NCI-H1092 (cell line): ENCODE measurements at places on chromosomes 5 and 9.

- peak; percentile 59 for DNase-seq
Observed at GRCh38 chr5:143085319-143085917, 315.2 kb downstream of the ARHGAP26 start.

GRCh38 chr5:96714450-96714849, 52.3 kb downstream of the CAST start:
- no peak for DNase-seq

DNA sequence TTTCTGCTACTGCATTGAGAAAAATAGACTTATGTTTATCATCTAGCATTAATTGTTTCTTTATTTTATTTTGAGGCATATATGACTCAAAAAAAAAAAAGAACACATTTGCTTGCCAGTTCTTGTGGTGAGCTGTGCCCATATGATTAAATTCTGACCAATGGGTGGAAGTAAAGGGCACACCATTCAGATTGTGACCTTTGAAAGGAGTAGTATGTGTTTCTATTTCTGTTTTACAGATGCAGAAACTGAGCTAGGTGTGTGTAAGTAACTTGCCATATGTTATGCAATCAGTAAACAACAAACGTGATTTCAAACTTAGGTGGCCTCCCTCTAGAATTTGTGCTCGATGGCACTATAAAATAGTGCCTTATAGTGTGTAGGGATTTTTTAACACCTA, 368.1 kb upstream of the EDIL3 start:
- no peak for DNase-seq

- DNase-seq = no peak
Observed at GRCh38 chr9:6897898-6898302, 140.1 kb downstream of the KDM4C start.

DNA sequence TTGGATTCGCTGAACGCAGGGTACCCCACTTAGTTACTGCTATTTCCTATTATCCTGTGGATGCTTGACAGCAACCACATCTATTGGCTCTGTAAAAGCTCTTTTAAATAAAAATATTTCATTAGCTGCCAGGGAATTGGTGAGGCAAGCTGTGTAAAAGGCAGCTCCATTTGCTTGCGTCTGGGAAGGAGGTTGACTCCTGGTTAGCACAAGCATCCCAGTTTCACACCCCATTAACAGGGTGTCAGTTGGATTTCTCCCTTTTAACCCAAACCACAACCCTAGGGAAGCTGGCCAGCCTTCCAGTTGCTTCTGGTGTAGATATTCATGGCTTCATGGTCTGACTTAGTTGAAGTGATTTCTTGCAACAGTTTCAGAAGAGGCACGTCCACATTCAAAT, 151.0 kb downstream of the GPBP1 start:
- no peak for DNase-seq

GRCh38 chr5:91038180-91038808, 344.8 kb downstream of the ARRDC3 start:
- DNase-seq = no peak

- no peak for DNase-seq
Observed at GRCh38 chr5:76863001-76863400, 13.2 kb downstream of the S100Z start.

GRCh38 chr5:32621256-32621655, 35.9 kb downstream of the SUB1 start:
- DNase-seq = no peak

GRCh38 chr5:143499480-143500114, 96.1 kb upstream of the NR3C1 start:
- DNase-seq = no peak

GRCh38 chr9:86043586-86043985, 55.8 kb downstream of the GOLM1 start:
- no peak for DNase-seq

DNA sequence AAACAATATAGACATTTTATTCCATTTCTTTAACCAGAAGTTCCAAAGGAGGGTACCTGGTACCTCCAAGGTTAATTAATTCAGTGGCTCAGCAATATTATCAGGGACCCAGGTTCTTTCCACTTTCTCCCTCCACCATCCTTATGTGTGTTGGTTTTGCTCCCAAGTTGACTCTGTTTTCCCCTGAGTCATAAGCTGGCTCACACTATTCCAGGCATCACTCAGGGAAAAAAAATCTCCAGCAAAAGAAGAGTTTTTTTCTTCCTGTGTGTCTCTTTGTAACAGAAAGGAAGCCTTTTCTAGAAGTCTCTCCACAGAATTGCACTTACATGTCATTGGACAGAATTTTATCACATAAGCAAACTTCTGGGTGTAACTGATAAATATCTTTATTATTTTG, 31.2 kb upstream of the GALNT10 start:
- DNase-seq = no peak

DNA sequence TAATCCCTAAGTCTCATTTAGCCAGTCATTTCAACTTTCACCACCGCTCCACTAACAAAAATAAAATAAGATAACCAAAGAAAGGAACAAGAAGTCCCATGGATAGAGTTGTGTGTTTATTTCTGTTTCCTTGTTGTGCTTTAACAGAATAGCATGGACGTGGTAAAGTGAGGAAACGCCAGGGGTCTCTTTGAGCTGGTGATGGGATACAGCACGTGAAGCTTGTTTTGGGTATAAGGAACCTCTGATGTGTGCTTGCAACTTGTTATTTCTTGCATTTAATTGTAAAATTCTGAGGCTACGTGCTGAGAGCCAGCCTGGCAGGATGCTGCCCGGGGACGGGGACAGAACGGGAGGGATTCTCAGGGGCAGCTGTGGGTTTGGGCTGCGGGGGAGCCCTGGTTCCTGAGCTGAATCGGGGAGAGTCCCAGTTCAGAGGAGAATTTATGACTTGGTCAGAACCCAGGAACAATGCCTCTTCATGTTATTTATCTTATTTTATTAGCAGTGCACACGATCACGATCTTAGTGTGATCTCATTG, 63.4 kb downstream of the ANKRD33B start:
- no peak for DNase-seq

DNA sequence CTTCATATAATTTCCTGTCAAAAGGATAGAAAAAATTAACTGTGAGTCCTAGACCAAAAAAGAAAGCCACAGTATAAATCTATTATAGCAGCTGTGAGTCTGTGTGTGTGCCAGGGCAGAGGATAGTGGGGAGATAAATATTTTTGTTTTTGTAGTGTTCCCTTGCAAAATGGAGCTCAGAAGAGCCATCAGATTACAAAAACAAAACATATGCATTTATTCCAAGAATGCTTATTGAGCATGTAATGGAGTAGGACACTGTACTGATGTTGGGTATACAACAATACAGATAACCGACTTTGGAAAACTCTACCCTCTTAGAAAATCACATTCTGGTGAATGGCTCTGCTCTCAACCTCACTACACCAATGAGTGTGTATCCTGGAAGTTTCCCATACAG, 111.0 kb downstream of the DMAC1 start:
- no peak for DNase-seq

GRCh38 chr9:83449983-83450382, 88.2 kb downstream of the FRMD3 start:
- peak; percentile 41 for DNase-seq

DNA sequence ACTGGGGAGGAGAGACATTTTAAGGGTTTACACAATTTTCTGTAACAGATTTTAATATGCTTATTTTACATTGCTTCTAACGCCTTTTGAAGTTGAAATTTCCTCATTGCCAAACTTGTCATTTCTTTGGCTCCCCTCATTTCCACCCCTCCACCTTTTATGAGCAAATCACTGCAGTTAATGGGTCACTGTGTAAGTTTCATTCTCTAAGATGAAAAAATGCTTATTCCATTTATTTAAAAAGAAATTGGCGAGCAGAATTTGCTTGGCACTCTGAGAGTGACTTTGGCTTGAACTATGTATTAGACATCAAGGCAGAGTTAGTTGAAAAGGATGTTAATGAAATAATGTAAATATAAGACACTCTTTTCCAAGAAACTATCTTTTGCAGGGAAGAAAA, 66.6 kb downstream of the ITGA1 start:
- DNase-seq = no peak

GRCh38 chr5:90142541-90142940, 267.0 kb downstream of the CETN3 start:
- no peak for DNase-seq

- DNase-seq = no peak
Observed at GRCh38 chr5:174272671-174273070, 227.2 kb downstream of the NSG2 start.

DNA sequence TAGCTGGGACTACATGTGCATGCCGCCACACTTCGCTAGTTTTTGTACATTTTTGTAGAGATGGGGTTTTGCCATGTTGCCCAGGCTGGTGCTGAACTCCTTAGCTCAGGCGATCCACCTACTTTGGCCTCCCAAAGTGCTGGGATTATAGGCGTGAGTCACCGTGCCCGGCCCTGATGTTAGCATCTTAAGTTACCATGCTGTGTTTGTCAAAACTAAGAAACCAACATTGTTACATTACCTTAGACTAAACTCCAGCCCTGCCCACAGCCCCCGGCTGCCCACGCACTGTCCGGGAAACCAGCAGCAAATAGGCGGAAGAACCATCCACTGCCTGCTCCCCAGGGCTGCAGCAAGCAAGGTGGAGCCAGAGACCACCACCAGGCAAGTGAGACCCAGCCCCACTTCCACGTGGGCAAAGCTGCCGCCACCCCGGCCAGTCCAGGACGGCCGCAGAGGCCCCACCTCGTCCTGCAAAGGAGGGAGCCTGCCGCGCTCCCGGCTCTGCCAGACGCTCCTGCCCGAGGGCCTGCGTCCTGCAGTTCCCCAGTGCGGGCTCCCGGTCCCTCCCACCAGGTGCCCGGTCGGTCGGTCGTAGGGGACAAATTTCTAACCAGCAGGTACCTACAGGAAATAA, 35.7 kb upstream of the TXN start:
- DNase-seq = no peak

DNA sequence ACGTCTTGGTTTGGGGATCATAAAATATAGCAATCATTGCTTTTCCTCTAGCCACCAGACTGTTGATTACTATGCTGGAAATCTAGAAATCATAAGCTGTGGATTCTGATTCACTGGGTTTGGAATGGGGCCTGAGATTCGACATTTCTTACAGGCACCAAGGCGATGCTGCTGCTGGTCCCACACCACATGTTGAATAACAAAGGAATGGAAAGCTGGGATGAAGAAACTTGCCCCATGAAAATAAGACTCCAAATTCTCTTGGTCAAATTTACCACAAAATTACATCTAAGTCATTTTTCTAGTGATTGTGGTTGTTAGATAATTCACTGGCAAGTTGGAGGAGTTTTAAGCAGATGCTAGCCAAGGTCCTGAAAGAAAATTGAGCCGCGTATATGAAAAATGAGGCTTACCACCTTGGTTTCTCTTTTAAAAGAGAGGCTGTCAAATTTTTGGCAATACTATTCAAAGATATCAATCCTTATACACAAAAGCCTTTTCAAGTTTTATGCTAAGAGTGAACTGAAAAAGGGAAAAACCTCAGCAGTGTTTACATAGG, 23.0 kb upstream of the MEIKIN start:
- no peak for DNase-seq

GRCh38 chr5:89083791-89084190, 200.8 kb upstream of the MEF2C start:
- no peak for DNase-seq

GRCh38 chr9:12701126-12701525, 7.9 kb downstream of the TYRP1 start:
- no peak for DNase-seq

DNA sequence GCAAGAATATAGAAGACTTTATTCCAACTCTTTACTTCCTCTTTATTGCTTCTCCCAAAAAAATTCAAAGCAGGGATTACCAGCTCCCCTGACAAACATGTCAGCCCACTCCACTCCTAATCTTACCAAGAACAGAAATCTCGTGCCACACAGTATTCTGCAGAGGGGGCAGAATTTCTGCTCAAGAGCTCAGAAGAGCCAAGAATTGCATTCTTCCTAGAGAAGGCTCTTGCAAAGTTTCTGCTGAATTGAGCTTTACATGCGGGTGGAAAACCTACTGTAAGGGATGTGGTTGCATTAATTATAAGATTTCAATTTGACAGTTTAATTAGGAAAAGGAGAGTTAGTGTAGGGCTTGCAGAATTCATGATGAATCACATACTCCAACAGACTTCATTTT, 428.5 kb downstream of the CETN3 start:
- no peak for DNase-seq

GRCh38 chr5:150408231-150408943, 4.3 kb downstream of the CD74 start:
- DNase-seq = no peak

DNA sequence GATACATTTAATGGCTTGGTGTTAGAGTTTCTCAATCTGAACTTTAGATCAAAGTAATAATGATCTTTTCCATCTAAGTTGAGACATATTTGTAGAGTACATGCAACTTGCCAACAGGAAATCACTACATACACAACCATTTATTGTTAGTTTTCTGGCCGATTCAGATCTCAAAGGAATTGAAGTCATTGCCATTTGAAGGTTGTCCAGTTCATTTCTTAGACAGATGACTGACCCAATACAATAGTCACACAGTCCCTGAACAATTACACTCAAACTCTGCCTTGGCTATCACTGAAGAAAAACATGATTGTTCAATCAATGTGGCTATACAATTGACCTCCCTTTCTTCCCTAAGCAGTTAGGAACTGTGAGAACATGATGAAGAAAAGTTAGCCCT, 753.2 kb upstream of the RIOK2 start:
- DNase-seq = no peak

DNA sequence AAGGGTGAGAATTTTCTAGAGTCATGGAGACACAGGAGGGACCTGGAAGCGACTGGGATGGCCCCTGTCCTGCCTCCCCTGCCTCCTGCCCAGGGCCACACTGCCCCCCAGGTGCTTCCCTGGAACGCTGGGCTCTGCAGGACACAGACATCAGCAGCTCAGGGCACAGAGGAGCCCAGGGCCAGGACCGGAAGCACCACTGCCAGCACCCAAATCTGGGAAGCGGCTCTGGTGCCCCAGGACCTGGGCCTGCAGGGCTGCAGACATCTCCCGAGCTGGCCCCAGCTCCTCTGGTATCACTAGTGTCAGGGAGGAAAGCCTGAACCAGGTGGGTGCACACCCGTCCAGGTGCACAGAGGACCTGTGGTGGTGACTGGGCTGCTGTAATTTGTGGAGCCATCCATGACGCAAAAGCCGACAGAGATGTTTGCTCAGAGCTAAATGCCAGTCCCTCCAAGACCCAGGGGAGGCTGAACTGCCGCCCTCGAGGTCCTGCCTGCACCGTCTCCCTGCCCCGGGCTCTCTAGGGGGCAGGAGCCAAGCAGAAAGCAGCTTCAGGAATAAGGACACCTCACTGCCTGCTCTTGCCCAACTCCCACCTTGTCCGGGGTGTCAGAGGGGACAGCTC, 46.0 kb upstream of the SIMC1 start:
- DNase-seq = no peak

GRCh38 chr5:36904677-36905076, 28.1 kb downstream of the NIPBL start:
- no peak for DNase-seq

DNA sequence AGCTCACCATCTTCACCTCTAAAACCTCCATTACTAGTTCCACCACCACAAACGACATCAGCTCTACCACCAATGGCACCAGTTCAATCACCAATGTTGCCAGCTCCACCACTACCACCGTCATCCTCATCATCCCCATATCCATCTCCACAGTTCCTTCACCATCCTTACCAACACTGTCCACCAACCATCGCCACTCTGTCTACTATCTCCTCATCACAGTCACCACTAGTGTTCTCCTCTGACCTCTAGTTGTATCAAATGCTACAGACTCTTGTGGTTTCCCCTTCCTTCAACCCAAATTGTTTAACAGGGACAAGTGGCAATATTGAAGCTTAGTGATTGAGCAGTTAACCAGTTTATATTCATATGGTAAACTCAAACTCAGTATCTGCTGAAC, 182.6 kb downstream of the CAAP1 start:
- no peak for DNase-seq

GRCh38 chr9:114958021-114958843, 27.8 kb upstream of the TNFSF8 start:
- DNase-seq = no peak

- DNase-seq = no peak
Observed at GRCh38 chr5:50829023-50829422, 162.6 kb downstream of the PARP8 start.
